Neuronal stem cell (in vitro differentiated cells): ENCODE measurements at places on chromosomes 6 and 20.

DNA sequence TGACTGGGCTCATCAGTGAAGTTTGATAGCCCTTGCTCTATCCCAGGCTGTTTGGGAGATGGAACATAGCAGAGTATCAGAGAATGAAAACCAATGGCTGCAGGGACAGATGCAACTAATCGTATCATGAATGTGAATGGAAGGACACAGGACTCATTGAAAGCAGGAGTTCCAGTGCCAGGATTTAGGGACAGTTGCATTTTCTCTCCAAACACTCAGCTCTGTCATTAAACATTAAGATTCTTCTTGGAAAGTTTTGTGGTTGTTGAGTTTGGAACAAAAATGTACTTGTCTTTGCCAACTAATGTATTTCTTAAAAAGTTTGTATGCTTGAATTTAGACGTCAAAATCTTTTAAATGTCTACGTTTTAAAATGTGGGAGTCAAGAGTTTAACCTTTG is 31.0 kb upstream of the GSTA5 start:
- H3K27me3 ChIP-seq = no peaks in the 10 kb centered on the region
- no peak for DNase-seq
- H3K36me3 ChIP-seq = no peaks in the 10 kb centered on the region
- H3K4me1 ChIP-seq = no peaks in the 10 kb centered on the region
- H3K27ac ChIP-seq = no peak overlapping the region
- no peak overlapping the region for H3K4me3 ChIP-seq

- no peaks in the 10 kb centered on the region for H3K36me3 ChIP-seq
- H3K27ac ChIP-seq = no peak overlapping the region
- H3K27me3 ChIP-seq = no peaks in the 10 kb centered on the region
- H3K4me3 ChIP-seq = no peak overlapping the region
These were observed 74.1 kb downstream of the TPBG start for GRCh38 chr6:82437701-82438100.

- no peak overlapping the region for H3K27ac ChIP-seq
- DNase-seq = no peak
- no peak overlapping the region for H3K4me3 ChIP-seq
- no peaks in the 10 kb centered on the region for H3K27me3 ChIP-seq
These were observed 34.2 kb downstream of the MYLIP start for GRCh38 chr6:16163066-16163465.

- no peaks in the 10 kb centered on the region for H3K27me3 ChIP-seq
- H3K4me1 ChIP-seq = peaks cover 16% of the 10 kb centered on the region
- no peak for DNase-seq
- no peak overlapping the region for H3K4me3 ChIP-seq
- H3K36me3 ChIP-seq = no peaks in the 10 kb centered on the region
These were observed 85.7 kb downstream of the CDH22 start for GRCh38 chr20:46222521-46223007.

DNA sequence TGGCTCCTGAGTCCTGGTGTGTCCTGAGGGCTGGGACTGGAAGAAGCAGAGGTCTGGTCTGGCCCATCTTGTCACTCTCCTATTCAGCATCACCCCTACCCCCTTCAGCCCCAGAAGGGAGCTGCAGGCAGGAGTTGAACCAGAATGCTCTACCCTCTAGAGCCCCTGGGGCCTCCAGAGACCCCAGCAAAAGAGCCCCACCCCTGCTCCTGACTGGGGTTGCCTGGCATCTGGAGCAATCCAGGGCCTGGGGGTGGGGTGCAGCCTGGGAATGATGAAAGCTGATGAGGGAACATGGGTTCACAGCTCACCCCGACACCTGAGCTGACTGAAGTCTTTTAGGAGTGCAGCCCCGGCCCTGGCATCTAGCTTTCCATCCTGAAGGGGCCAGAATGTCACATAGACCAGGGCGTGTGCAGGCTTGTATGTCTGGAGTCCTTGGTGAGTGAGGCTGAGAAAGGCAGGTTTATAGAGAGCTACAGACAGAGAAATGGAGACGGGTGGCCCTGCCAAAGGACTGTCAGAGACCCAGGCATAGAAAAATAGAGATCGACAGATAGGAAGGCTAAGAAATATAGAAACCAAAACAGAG is 12.2 kb downstream of the FGD2 start:
- no peak overlapping the region for H3K27ac ChIP-seq
- DNase-seq = no peak
- H3K4me3 ChIP-seq = peak overlapping the region; percentile 5
- no peaks in the 10 kb centered on the region for H3K27me3 ChIP-seq
- H3K4me1 ChIP-seq = peaks cover 8% of the 10 kb centered on the region

GRCh38 chr6:137928286-137928685 is 61.2 kb downstream of the TNFAIP3 start:
- no peak overlapping the region for H3K27ac ChIP-seq
- H3K27me3 ChIP-seq = no peaks in the 10 kb centered on the region
- H3K4me3 ChIP-seq = no peak overlapping the region
- no peaks in the 10 kb centered on the region for H3K36me3 ChIP-seq
- no peaks in the 10 kb centered on the region for H3K4me1 ChIP-seq
- no peak for DNase-seq

DNA sequence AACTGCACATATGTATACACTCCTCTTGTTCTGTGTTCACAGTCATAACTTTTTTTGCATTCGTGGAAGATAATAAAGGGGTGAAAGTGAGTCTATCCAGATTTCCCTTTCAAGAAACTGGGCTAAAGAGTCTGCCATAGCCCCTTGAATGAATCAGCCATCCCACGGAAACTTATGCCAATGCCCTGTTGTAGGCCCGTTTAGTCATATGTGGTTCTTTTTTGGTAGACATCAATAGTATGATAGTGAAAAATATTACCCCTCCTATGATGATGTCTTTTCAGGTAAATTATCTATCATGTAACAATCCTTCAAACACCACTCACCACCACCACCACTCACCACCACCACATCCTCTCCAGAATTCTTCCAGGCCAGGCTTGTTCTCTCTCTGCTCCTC is 99.9 kb upstream of the MYLIP start:
- H3K4me3 ChIP-seq = no peak overlapping the region
- no peaks in the 10 kb centered on the region for H3K4me1 ChIP-seq
- H3K27ac ChIP-seq = no peak overlapping the region
- no peaks in the 10 kb centered on the region for H3K36me3 ChIP-seq
- DNase-seq = no peak

DNA sequence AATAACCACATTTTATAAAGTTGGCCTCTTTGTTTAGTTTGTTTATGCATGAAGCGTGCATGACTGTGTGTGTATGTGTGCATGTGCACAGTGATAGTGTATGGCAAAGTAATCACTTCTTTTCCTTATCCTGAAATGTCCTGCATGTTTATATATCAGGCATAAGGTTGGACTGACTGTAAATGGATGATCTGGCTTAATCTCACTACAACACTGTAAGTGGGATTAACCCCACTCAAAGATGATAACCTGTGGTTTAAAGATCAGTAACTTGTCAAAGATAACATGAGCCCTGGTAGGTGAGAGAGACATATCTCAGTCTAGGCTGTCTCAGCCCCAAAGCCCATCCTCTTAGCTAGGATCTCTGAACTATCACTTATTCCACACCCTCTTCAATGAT is 376.6 kb upstream of the TSHZ2 start:
- H3K4me3 ChIP-seq = no peak overlapping the region
- H3K27ac ChIP-seq = no peak overlapping the region
- H3K36me3 ChIP-seq = no peaks in the 10 kb centered on the region
- no peak for DNase-seq
- no peaks in the 10 kb centered on the region for H3K27me3 ChIP-seq

DNA sequence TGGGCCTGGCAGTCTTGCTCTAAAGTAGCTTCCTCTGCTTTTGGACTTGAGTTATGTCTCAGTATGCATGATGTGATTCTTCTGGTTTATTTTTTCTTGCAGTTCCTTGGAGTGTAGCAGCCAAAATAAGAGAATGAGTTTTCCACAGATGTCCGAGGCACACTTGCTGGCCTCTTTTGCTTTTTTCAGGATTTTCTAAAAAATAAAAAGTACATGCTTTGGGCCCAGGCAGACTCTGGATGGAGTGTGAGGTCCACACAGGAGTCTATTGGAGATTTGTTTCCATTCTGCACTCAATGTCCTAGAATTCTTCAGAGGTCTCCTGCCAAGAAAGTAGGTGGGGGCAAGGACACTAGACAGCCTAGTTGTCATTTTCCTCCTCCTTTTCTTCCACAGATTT is 477.6 kb downstream of the EPM2A start:
- no peak overlapping the region for H3K4me3 ChIP-seq
- H3K27ac ChIP-seq = no peak overlapping the region
- no peaks in the 10 kb centered on the region for H3K36me3 ChIP-seq
- no peaks in the 10 kb centered on the region for H3K27me3 ChIP-seq
- DNase-seq = no peak

- no peak overlapping the region for H3K4me3 ChIP-seq
- H3K27me3 ChIP-seq = no peaks in the 10 kb centered on the region
- no peak overlapping the region for H3K27ac ChIP-seq
- H3K36me3 ChIP-seq = peaks cover 22% of the 10 kb centered on the region
- no peaks in the 10 kb centered on the region for H3K4me1 ChIP-seq
- no peak for DNase-seq
These were observed 10.0 kb downstream of the HINT3 start for GRCh38 chr6:125966569-125966968.

GRCh38 chr6:168122011-168122410 is 43.0 kb upstream of the FRMD1 start:
- no peak overlapping the region for H3K27ac ChIP-seq
- H3K36me3 ChIP-seq = no peaks in the 10 kb centered on the region
- H3K4me3 ChIP-seq = no peak overlapping the region
- DNase-seq = no peak
- H3K4me1 ChIP-seq = no peaks in the 10 kb centered on the region

- H3K27me3 ChIP-seq = no peaks in the 10 kb centered on the region
- peaks cover 3% of the 10 kb centered on the region for H3K4me1 ChIP-seq
- H3K4me3 ChIP-seq = no peak overlapping the region
- peaks cover 8% of the 10 kb centered on the region for H3K36me3 ChIP-seq
- H3K27ac ChIP-seq = no peak overlapping the region
- no peak for DNase-seq
These were observed 440.8 kb downstream of the UTRN start for GRCh38 chr6:144725736-144726522.

DNA sequence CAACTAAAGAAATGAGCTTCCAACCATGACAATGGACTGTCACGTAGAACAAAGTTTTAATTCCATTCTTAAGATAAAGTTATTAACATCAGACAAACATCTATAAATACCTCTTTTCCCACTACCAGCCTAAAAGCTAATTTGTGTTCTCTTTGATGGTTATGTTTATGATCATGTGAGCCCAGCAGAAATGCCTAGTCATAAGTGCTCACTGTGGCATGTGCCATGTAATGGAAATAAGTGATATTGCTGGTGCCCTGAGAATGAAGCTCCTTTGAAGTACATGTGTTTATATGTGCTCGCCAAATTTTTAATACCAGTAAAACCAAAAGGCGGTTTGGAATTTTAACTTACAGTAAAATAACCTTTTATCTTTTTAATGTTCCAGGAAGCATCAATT is 205.8 kb downstream of the ISM1 start:
- no peak overlapping the region for H3K4me3 ChIP-seq
- no peaks in the 10 kb centered on the region for H3K27me3 ChIP-seq
- no peak overlapping the region for H3K27ac ChIP-seq
- no peaks in the 10 kb centered on the region for H3K4me1 ChIP-seq

DNA sequence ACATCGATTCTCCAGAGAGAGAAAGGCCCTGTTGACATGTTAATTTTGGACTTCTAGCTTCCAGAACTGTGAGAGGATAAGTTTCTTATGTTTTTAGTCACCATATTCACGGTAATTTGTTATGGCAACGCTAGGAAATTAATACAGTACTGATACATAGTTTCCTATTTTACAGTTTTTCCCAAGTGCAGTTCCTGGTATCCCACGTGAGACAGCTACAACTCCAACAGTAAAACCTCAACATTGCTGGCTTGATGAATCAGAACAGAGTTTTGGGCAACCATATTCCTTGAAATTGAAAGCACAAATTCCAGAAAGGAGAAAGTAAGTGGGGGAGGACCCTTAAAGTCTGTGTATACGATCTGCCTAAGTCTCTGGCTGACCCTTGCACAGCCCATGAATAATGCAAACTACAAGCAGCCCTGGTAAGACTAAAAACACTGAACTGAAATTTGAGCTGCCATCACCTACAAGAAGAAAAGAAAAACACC is 505.1 kb upstream of the NRSN1 start:
- H3K4me1 ChIP-seq = peaks cover 5% of the 10 kb centered on the region
- H3K27me3 ChIP-seq = no peaks in the 10 kb centered on the region
- no peak overlapping the region for H3K4me3 ChIP-seq
- H3K27ac ChIP-seq = no peak overlapping the region

DNA sequence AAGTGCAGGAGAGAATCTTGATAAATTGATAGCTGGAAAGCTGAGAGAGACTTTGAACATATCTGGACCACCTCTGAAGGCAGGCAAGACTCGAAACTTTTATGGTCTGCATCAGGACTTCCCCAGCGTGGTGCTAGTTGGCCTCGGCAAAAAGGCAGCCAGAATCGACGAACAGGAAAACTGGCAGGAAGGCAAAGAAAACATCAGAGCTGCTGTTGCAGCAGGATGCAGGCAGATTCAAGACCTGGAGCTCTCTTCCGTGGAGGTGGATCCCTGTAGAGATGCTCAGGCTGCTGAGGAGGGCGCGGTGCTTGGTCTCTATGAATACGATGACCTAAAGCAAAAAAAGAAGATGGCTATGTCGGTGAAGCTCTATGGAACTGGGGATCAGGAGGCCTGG is 4.6 kb upstream of the CDKN1A start:
- H3K27ac ChIP-seq = no peak overlapping the region
- DNase-seq = no peak
- H3K27me3 ChIP-seq = no peaks in the 10 kb centered on the region
- peaks cover 30% of the 10 kb centered on the region for H3K4me1 ChIP-seq
- H3K36me3 ChIP-seq = no peaks in the 10 kb centered on the region
- H3K4me3 ChIP-seq = no peak overlapping the region

DNA sequence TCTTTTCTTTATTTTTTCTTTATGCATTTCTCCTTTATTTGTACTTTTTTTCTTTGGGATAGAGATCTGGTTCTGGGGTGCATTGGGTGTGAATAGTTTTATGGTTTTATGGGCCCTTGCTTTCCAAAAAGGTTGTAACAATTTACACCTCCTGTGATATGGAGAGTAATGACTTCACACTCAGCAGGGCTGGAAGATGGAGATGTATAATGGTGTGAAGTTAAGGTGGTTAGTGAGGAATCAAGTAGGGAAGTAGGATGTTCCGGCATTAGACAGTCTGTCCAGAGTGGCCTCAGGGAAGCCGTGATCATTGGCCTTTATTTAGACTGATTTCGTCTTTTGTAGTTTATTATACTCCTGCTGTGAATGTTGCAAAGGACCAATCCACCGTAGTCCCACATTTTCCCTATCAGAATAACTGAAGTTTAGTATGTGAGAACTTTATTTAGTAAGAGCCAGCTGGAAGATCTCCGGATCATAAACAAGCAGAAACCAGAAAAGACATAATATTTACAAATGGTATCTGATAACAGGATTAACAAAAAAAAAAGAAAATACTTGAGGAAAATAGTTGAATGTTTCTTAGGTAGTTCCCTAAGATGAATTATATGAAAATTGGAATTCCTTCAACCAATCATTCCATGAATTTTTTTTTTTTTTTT is 255.5 kb downstream of the TBC1D7 start:
- no peaks in the 10 kb centered on the region for H3K36me3 ChIP-seq
- H3K27ac ChIP-seq = no peak overlapping the region
- H3K4me1 ChIP-seq = peaks cover 7% of the 10 kb centered on the region
- H3K27me3 ChIP-seq = no peaks in the 10 kb centered on the region
